ENCODE measurements at places on chromosomes 4 and X.
A peak's percentile ranks its signal among the peaks of the same experiment; 100 is the strongest.

- H3K4me1 ChIP-seq: no peaks in the 10 kb centered on the region
- no peak for DNase-seq
- H3K4me3 ChIP-seq: no peak overlapping the region
- peaks cover 16% of the 10 kb centered on the region for H3K36me3 ChIP-seq
- no peaks in the 10 kb centered on the region for H3K27me3 ChIP-seq
These were observed 80.0 kb upstream of the DDX60 start for GRCh38 chr4:168398589-168398988.

DNA sequence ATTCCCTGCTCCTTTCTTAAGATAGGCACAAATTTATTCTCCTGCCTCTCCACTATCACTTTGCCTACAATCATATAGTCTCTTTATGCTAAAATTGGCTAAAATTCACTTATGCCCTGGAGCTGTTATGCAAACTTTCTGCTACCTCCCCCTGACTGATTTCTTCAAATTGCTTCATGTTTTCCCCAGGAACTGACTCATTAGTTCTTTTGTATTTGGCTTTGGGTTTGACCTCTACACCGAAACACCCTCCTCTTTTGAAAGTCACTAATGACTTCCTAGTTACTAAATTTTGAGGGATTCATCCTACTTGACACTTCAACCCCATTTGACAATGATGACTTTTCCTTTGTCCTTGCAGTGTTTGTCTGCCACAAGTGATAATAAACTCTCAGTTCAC is 222.6 kb downstream of the NDST4 start:
- H3K36me3 ChIP-seq: no peaks in the 10 kb centered on the region
- no peak overlapping the region for H3K27ac ChIP-seq
- H3K4me1 ChIP-seq: no peaks in the 10 kb centered on the region
- H3K27me3 ChIP-seq: no peaks in the 10 kb centered on the region

- H3K4me3 ChIP-seq: no peak overlapping the region
- no peaks in the 10 kb centered on the region for H3K27me3 ChIP-seq
- no peak for DNase-seq
- H3K36me3 ChIP-seq: peaks cover 1% of the 10 kb centered on the region
These were observed 26.5 kb downstream of the CD40LG start for GRCh38 chrX:136674270-136674985.

DNA sequence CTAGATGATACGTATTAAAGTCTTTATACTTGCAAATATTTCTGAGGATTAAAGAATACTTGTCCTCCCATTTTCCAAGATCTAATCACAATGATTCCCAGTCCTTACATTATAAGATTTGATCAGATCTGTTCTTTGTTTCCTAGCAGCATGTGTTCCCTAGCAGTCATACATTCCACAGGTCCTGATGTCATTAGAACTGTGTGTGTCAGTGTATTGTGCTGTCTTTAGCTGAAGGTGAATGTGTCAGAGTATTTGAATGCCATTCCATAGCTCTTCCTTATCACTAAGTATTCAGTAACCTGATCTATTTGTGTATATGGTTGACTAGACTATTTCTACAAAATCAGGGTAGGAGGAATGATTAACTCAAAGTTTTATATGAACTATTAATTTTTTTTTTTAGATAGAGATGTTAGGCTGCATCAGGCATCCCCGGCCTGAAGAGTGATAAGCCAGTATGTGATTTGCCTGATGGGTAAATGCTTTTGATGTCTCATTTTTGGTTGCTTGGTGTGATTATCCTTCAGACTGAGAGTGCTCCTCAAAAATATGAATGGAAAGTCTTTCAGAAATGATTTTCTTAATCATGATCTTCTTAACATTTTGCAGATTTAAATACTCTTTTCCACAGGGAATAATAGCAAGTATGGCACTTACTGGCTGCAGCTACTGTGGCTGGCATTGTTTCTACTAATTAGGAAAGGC is 4.4 kb downstream of the ADGRL3 start:
- DNase-seq: no peak
- no peak overlapping the region for H3K4me3 ChIP-seq
- no peaks in the 10 kb centered on the region for H3K4me1 ChIP-seq
- H3K36me3 ChIP-seq: no peaks in the 10 kb centered on the region

GRCh38 chrX:134013092-134013497 is 27.7 kb upstream of the GPC3 start:
- no peaks in the 10 kb centered on the region for H3K27me3 ChIP-seq
- DNase-seq: no peak
- no peaks in the 10 kb centered on the region for H3K4me1 ChIP-seq
- no peaks in the 10 kb centered on the region for H3K36me3 ChIP-seq
- no peak overlapping the region for H3K27ac ChIP-seq

DNA sequence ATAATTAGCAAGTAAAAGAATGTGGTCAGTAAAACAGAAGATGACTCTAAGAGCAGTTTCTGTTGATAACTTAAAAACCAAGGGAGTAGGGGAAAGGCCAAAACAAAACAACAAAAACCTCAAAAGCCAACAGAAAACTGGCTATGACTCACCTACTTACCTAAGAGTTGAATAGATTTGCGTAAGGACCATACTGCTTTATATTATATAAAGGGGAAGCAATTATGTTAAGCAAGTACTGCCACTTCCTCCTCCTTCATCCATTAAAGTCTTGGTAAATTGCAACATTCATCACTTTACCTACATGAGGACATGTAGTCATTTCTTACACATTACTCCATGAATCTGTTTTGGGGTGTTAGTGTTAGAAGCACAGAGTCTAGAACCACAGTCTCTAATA is 85.9 kb upstream of the FAM47A start:
- no peak overlapping the region for H3K27ac ChIP-seq
- no peak for DNase-seq
- H3K4me3 ChIP-seq: no peak overlapping the region
- no peaks in the 10 kb centered on the region for H3K4me1 ChIP-seq
- H3K36me3 ChIP-seq: no peaks in the 10 kb centered on the region

DNA sequence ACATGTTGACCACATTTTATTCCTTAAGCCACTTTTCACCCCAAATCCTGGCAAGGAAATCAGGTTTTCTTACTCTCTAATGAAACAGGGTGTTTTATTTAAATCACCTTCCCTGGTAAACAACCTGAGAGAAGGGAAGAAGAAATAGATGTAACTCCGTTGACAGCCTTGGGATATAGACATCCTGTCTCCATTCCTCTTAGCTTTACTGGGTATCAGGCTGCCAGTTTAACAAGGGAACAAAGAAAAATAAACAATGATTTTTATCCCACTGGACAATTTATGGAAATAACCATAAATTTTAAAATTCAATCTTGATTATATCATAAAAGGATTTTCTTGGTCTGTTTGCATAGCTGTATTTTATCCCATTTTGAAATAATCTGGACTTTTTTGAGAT is 49.2 kb downstream of the EDNRA start:
- H3K4me3 ChIP-seq: no peak overlapping the region
- H3K36me3 ChIP-seq: no peaks in the 10 kb centered on the region
- no peak for DNase-seq
- no peaks in the 10 kb centered on the region for H3K4me1 ChIP-seq

DNA sequence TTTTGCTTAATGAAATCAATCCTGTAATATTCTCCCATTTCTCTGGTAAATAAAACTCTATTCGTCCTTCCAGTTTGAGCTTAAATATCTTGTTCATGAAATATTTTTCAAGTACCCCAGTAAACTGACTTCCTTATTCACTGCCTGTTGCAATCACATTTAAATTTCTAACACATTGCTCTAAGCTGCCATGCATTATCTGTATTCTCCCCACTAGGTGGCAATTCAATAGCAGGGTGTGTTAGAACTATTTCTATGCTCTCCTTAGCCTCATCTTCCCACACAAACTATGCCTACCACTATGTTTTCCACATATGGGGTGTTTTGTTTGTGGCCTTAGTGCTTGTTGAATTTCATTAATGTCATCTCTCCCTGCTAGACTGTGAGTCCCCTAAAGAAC is 377.1 kb upstream of the HS3ST1 start:
- H3K27me3 ChIP-seq: no peaks in the 10 kb centered on the region
- H3K4me1 ChIP-seq: no peaks in the 10 kb centered on the region
- no peaks in the 10 kb centered on the region for H3K36me3 ChIP-seq

DNA sequence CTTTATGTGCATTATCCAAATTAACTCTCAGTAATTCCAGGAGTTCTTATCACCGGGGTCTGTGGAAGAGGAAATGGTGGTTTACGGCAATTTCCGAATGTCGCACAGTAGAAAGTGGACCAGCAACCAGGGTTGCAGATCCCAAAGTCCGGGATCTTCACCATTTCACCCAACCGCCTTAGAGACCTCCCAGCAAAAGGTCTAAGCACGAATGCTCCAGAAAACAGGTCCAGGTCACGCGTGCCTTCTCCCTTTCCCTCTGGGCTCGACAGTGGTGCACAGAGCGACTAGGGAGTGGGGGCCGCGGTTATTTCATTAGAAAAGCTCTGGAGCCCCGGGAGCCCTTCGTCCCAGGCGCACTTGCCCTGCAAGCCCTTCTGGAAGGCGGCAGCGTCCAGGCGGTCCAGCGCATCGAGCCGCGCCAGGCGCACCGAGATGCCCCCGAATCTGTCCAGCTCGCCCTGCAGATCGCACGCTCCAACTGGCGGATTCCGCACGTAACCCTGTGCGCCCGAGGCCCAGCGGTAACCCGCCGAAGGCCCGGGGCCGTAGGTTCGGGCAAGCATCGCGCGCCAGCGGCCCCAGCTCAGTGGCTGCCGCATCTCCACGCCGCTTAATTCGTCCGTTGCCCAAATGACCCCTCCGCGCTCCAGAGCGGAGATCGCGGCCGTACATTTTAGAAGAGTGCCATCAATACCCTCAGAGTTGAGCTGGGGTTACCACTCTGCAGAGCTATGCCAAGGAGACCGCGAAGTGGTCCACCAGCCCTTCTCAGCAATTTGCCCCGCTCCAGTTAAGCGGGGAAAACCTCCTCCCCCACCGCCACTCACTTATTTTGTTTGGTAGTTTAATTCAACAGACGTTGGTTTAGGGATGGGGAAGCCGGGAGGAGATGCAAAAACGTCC is at the start of gene NUDT6:
Gene NUDT6, minus strand, starts transcription at position 627 of the 906 bp plus-strand sequence. Its CDS starts 25 bp downstream, at position 602.
- H3K27me3 ChIP-seq: no peaks in the 10 kb centered on the region
- peak within 1 kb of the TSS; percentile 76 for H3K27ac ChIP-seq
- peaks cover 13% of the 10 kb centered on the region for H3K4me1 ChIP-seq
- DNase-seq: no peak
- H3K4me3 ChIP-seq: peak within 1 kb of the TSS; percentile 92
- no peaks in the 10 kb centered on the region for H3K36me3 ChIP-seq

DNA sequence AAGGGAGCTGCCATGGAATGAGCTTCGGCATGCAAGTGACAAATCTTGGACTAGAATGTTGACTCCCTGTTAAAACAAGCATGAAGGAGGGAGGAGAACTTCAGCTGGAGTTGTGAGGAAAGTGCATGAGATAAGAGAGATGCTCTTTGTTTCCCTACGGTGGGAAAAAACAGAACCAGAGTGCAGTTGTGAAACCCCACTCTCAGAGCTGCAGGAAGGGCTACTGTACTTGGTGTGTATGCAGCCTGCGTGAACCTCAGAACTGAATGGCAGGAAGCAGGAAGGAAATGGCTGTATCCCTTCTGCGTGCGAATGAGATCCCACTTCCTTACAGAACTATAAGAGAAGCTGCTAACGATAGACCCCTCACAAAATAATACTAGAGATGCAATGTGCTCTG is 57.2 kb downstream of the EGF start:
- no peaks in the 10 kb centered on the region for H3K36me3 ChIP-seq
- H3K4me1 ChIP-seq: peaks cover 17% of the 10 kb centered on the region
- no peak overlapping the region for H3K27ac ChIP-seq

DNA sequence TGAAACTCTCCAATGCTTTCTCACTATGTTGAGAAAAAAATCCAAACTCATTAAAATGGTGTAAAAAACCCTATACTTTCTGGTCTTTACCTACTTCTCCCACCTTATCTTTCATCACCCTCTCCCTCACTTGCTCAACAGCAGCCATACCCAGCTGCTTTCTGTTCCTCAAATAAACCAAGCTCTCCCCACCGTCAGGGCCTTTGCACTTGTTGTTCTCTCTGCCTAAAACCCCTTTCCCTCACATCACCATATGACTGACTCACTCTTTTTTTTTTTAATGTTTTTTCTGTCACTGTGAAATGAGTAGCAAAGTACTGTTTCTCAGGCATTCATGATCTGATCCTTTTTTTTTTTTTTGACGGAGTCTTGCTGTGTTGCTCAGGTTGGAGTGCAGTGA is 122.3 kb upstream of the TMEM164 start:
- peak; percentile 19 for DNase-seq
- H3K36me3 ChIP-seq: no peaks in the 10 kb centered on the region
- H3K27me3 ChIP-seq: no peaks in the 10 kb centered on the region
- H3K4me3 ChIP-seq: no peak overlapping the region

- no peaks in the 10 kb centered on the region for H3K27me3 ChIP-seq
- H3K27ac ChIP-seq: no peak overlapping the region
These were observed 210.7 kb downstream of the PRR32 start for GRCh38 chrX:127030016-127030748.

DNA sequence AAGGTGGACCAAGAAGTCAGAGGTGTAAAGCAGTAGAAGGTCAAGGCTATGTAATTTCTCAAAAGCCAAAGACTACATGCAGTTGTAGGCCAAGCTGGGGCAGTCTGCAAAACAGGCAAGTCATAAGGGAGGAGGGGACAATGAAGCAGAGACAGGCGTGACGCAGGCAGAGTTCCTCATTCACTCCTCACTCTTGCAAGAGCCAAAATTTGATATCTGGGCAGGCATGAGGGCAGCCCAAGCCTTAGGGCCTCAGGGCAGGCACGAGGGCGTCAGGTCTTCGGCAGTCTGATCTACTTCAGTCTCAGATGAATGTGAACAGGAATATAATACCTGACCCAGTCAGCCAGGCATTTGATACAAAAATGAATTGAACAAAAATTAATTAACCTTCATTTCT is 86.4 kb upstream of the AGA start:
- H3K27ac ChIP-seq: no peak overlapping the region
- no peaks in the 10 kb centered on the region for H3K36me3 ChIP-seq
- DNase-seq: no peak
- no peaks in the 10 kb centered on the region for H3K4me1 ChIP-seq

DNA sequence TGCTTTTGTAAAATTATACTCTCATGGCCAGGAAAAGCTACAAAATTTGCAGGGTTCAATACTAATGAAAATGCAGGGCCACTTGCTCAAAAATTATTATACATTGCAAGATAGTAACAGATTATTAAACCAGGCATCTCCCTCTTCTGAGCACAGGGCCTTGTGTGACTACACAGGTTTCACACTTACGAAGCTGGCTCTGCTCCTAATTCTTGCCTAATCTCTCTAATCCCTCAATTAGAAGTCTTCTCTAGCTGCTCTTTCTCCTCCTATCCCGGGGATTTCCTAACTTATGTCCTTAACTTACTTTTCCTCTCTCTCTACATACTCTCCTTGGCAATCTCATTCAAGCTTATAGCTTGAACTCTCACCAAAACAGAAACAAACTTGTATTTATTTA is 168.3 kb downstream of the AREG start:
- H3K4me1 ChIP-seq: no peaks in the 10 kb centered on the region
- DNase-seq: no peak
- no peaks in the 10 kb centered on the region for H3K27me3 ChIP-seq
- H3K36me3 ChIP-seq: no peaks in the 10 kb centered on the region

DNA sequence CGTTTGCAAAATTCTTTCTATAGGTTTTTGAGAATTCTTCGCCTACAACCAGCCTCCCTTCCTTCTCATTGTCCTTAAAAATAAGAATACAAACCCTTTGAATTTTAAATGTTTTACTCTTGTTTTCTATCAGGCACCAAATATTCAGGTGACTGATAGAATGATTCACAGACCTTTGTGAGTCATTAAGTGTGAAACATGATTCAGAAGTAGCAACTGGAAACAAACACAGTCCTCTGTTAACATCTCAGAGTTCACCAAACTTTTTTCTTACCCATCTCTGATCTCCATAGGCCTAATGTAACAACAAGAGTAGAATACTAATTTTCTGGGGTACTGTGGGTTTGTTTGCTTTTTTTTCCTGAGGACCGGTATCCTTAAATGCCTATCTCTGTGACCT is 63.4 kb upstream of the MAB21L2 start:
- H3K27ac ChIP-seq: no peak overlapping the region
- H3K27me3 ChIP-seq: no peaks in the 10 kb centered on the region
- no peaks in the 10 kb centered on the region for H3K36me3 ChIP-seq
- DNase-seq: no peak

Data from B cell (primary cell).